ENCODE measurements at places on chromosomes 6 and 20. TPM values are rescaled to one million over a fixed set of nuclear protein-coding genes. Genes with fewer than 3 reads are reported as not detected.

- H3K27ac ChIP-seq = no peak overlapping the region
- no peak overlapping the region for H3K4me3 ChIP-seq
- no peaks in the 10 kb centered on the region for H3K27me3 ChIP-seq
- no peak for DNase-seq
These were observed 33.9 kb downstream of the PPARD start for GRCh38 chr6:35376281-35376680.

The PAQR8 gene
- 8.6 TPM for polyA plus RNA-seq

DNA sequence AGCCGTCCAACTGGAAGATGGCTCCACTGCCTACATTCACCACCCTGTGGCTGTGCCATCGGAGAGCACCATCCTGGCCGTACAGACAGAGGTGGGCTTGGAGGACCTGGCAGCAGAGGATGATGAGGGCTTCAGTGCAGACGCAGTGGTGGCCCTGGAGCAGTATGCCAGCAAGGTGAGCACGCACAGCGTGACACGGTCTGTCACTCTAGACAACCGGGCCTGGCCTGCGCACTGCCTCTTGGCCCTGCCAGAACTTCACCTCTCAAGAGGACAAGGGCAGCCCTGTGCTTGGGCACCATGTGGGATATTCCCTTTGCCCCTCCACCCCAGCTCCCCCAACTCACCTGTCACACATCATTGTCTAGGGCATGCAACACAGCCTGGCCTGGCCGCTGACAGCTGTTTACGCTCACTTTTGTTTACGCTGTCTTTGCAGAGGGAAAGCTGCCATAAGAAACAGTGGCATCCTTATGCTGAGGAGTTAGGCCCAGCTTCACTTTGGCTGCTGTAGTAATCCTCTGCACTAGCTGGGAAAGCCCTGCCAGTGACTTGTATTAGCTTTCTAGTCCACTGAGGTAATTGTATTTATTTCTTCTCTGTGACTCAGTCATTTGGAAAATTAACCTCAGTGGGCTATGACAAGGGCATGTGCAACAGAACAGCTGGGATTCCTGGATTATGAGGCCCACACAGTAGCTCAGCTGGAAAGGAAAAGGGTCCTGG, 9.8 kb upstream of the DEF6 start:
- H3K4me3 ChIP-seq = no peak overlapping the region
- H3K27ac ChIP-seq = no peak overlapping the region
- H3K27me3 ChIP-seq = no peaks in the 10 kb centered on the region
- DNase-seq = no peak
- no peaks in the 10 kb centered on the region for H3K4me1 ChIP-seq

GRCh38 chr6:63347599-63347998, 27.8 kb upstream of the LGSN start:
- no peak overlapping the region for H3K4me3 ChIP-seq
- H3K36me3 ChIP-seq = no peaks in the 10 kb centered on the region
- H3K27me3 ChIP-seq = no peaks in the 10 kb centered on the region
- H3K27ac ChIP-seq = no peak overlapping the region
- no peaks in the 10 kb centered on the region for H3K4me1 ChIP-seq

The TTK gene
- not detected for polyA plus RNA-seq

DNA sequence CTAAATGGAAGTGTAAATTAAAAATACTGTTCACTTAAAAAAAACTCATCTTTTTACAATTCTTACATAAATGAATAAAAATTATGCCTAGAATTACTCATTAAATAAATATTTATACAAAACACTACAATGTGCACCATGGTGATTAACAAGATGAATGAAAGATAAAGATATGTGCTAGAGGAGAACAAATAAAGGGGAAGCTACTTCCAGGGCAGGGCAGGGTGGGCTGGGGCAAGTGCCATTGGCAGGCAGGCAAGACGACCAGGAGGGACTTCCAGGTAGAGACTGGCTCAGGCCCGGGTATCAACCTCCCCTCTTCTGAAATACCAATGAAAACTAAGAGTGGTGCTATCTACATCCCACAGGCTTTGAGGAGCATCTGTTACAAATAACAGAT, 20.4 kb downstream of the PREP start:
- no peaks in the 10 kb centered on the region for H3K4me1 ChIP-seq
- H3K36me3 ChIP-seq = peaks cover 13% of the 10 kb centered on the region
- H3K27ac ChIP-seq = no peak overlapping the region
- H3K4me3 ChIP-seq = no peak overlapping the region
- H3K27me3 ChIP-seq = no peaks in the 10 kb centered on the region

GRCh38 chr6:30799210-30799609, 54.9 kb upstream of the IER3 start:
- no peak overlapping the region for H3K27ac ChIP-seq
- H3K4me3 ChIP-seq = no peak overlapping the region
- peaks cover 3% of the 10 kb centered on the region for H3K4me1 ChIP-seq
- no peaks in the 10 kb centered on the region for H3K36me3 ChIP-seq
- no peak for DNase-seq
- no peaks in the 10 kb centered on the region for H3K27me3 ChIP-seq

The LGSN gene
- polyA plus RNA-seq = not detected

The PAK5 gene
- not detected for polyA plus RNA-seq

DNA sequence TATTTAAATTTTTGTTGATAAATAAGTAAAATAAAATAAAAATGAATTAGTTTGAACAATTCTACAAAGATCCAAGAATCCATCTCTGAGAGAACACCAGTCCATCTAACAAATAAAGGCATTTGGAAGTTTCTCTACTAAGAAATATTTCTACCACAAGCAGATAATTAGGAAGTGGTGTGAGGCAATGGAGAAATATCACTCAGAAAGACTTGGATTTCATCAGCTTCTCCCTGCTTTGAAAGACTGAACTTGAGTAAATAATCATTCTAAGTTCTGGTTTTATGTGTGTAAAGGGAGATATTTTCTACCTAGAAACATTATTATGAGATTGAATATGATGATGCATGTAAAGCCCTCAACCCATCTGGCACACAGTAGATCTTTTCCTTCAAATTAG, 17.8 kb upstream of the TCF21 start:
- no peak overlapping the region for H3K27ac ChIP-seq
- no peaks in the 10 kb centered on the region for H3K4me1 ChIP-seq
- no peaks in the 10 kb centered on the region for H3K36me3 ChIP-seq
- no peak overlapping the region for H3K4me3 ChIP-seq
- peaks cover under 1% of the 10 kb centered on the region for H3K27me3 ChIP-seq

Measured in CD4-positive, CD25-positive, alpha-beta regulatory T cell (primary cell).